ENCODE measurements at places on chromosomes 2 and 18. TPM values are rescaled to one million over a fixed set of nuclear protein-coding genes. Genes with fewer than 3 reads are reported as not detected.

RAB6C gene
- not detected for total RNA-seq

LRRC30 gene
- not detected for total RNA-seq

LHCGR gene
- under 0.01 TPM for total RNA-seq

MAP3K19 gene
- total RNA-seq, result not detected

VPS4B gene
- 54.6 TPM for total RNA-seq

CD302 gene
- 5.0 TPM for total RNA-seq

HES6 gene
- 144 TPM for total RNA-seq

ANKAR gene
- total RNA-seq, result 3.0 TPM

CIB4 gene
- not detected for total RNA-seq

FMNL2 gene
- total RNA-seq, result 7.0 TPM

UGT1A1 gene
- total RNA-seq, result not detected

TPRKB gene
- 23.1 TPM for total RNA-seq

ADAM23 gene
- 18.5 TPM for total RNA-seq

SH3RF3 gene
- total RNA-seq, result 2.3 TPM

PPM1B gene
- total RNA-seq, result 31.0 TPM

ZNF385B gene
- not detected for total RNA-seq

SCN3A gene
- under 0.01 TPM for total RNA-seq

CETN1 gene
- total RNA-seq, result not detected

CDKL4 gene
- total RNA-seq, result 0.67 TPM

ST6GAL2 gene
- not detected for total RNA-seq

GPR155 gene
- 30.3 TPM for total RNA-seq

ANKRD62 gene
- not detected for total RNA-seq

RAB3GAP1 gene
- 53.6 TPM for total RNA-seq

PXDN gene
- total RNA-seq, result 134 TPM

CASP10 gene
- total RNA-seq, result 0.15 TPM

Measured in melanocyte of skin (primary cell).